ENCODE measurements at places on chromosomes 1 and 21.

DNA sequence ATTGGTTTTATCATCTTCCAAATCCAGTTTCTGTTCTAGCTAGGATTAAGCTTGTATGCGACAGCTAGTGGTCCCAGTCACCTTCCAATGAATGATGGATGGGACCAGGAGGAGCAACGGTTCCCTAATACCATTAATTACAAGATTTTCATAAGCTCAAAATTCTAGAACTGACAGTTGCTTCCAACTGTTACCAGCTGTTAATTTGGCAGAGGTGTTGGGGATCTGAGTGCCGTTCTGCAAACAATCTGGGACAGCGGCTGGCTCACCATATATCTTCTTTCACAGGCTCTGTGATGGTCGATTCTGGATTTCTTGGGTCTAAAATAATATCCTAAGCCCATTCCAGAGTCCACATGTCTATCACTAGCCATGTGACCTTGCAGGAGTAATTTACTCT is 34.5 kb upstream of the RALGPS2 start:
- H3K27me3 ChIP-seq, result no peaks in the 10 kb centered on the region
- no peak overlapping the region for H3K4me3 ChIP-seq
- H3K4me1 ChIP-seq, result no peaks in the 10 kb centered on the region
- no peak overlapping the region for H3K27ac ChIP-seq

GRCh38 chr21:42503711-42504110 is 7.7 kb upstream of the RSPH1 start:
- no peaks in the 10 kb centered on the region for H3K27me3 ChIP-seq
- H3K4me1 ChIP-seq, result no peaks in the 10 kb centered on the region
- H3K27ac ChIP-seq, result no peak overlapping the region
- no peak overlapping the region for H3K4me3 ChIP-seq
- no peak for DNase-seq
- H3K36me3 ChIP-seq, result no peaks in the 10 kb centered on the region

- no peak for DNase-seq
- H3K4me3 ChIP-seq, result no peak overlapping the region
These were observed 95.5 kb downstream of the NEGR1 start for GRCh38 chr1:72186733-72187307.

DNA sequence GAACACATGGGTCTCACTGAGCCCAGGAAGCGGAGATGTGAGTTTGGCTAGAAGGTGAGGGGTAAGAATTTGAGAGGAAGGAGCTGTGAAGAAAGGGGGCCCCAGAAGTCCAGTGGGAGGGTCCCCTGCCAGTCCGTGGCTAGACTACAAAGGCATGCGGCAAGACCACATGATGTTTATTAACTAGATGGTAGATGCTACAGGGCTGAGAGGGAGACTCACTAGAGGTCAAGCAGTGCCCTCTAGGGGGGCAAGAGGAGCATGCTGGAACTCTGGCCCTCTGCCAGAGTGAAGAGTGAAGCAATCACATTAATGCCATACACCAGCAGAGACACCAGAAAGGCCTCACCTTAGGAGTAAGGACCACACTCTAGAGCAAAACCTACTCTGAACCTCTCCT is 12.2 kb downstream of the KIAA0319L start:
- no peaks in the 10 kb centered on the region for H3K27me3 ChIP-seq
- DNase-seq, result no peak
- peaks cover 68% of the 10 kb centered on the region for H3K4me1 ChIP-seq
- no peaks in the 10 kb centered on the region for H3K36me3 ChIP-seq
- H3K4me3 ChIP-seq, result no peak overlapping the region

GRCh38 chr1:209522826-209523225 is 60.7 kb upstream of the CAMK1G start:
- H3K27me3 ChIP-seq, result peaks cover 30% of the 10 kb centered on the region
- no peak overlapping the region for H3K27ac ChIP-seq
- H3K4me3 ChIP-seq, result no peak overlapping the region
- H3K36me3 ChIP-seq, result no peaks in the 10 kb centered on the region
- DNase-seq, result no peak
- H3K4me1 ChIP-seq, result no peaks in the 10 kb centered on the region

GRCh38 chr1:59412718-59413326 is 115.9 kb downstream of the FGGY start:
- H3K27ac ChIP-seq, result no peak overlapping the region
- no peak overlapping the region for H3K4me3 ChIP-seq
- no peak for DNase-seq
- H3K27me3 ChIP-seq, result no peaks in the 10 kb centered on the region
- no peaks in the 10 kb centered on the region for H3K36me3 ChIP-seq

Measured in left ventricle myocardium inferior (tissue), 1 donor.